ENCODE measurements at places on chromosomes 3 and 15.
A peak's percentile ranks its signal among the peaks of the same experiment; 100 is the strongest.

DNA sequence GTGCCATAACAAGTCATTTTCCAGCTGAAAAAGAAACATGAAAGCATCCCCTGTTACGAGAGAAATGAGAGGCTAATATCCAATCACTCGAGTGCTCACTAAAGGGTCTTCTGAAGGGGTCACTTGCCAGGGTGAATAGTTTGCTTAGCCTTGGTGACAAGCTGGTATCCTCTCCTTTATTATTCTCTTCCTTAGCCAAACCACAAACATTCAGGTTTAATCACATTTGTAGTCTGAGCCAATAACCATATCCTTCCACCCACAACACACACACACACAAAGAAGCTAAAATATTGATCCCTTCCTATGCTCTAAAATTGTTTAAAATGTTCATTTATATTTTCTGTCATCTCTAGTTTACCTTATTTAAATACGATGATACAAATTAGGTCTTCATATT lies 240.5 kb upstream of the TMCO5A start:
- DNase-seq = no peak

- DNase-seq = no peak
Measured at GRCh38 chr15:58321034-58321433, 110.8 kb upstream of the LIPC start.

DNA sequence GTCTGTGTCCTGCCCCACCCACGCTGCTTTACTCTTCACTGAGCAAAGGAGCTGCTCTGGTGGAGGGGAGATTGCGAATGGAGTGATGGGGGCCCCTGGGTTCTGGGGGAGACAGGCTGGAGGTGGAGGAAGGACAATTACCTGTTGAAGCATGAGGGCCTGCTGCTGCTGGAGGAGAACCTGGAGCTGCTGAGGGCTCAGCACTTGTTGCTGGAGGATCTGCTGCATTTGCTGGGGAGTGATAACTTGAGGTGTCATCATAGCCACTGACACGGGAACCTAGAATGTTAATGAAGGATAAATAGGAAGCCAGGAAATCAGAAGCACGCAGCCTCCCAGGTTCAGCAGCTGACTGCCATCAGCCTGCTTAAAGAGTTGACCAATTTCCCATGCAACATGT lies 530.0 kb downstream of the FOXP1 start:
- DNase-seq = no peak

DNA sequence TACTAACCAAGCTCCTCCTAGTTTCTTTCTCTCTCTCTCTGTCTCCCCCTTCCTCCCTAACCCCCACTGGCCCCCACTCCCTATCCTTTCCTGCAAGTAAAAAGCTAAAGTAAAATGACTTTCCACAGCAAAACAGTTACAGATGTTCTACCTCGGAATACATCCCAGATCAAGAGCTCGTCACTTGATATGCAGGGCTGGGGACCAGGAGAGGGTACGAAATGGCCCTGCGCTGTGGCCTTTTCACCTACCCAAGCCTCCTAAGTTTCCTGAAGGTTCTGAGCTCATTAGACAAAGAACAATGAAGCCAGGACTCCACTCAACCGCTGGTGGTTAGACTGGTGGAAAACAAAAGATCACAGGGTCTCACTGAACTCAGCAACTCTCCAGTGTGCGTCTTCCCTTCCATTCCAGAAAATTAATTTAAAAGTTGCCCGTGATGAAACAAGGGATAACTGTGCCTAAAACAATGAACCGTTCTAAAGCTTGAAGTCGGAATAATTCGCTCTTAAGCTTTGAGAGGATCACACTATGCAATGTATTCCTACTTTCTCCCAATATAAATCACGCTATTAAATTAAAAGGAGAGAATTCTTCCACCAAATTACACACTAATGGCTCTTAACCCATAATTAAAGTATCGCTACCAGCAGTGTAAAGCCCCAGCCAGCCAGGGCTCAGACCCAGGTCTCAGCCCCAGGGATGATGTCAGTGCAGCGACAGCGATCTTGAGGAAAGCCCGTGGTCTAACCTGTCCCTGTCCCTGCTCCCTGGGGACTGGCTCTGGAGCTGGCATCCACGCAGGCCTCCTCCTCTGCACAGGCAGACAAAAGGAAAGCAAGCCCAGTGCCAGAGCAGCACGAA lies 5.0 kb downstream of the VGLL4 start:
- peak; percentile 38 for DNase-seq

GRCh38 chr3:57816471-57817095 lies 60.5 kb downstream of the SLMAP start:
- no peak for DNase-seq
